Activated naive CD4-positive, alpha-beta T cell treated with anti-CD3 and anti-CD28 coated beads, Interleukin-2, amount 10 ng/mL, durations not matched to agents 7 days and 5 days (primary cell): ENCODE measurements at places on chromosomes 12 and 14.

DNA sequence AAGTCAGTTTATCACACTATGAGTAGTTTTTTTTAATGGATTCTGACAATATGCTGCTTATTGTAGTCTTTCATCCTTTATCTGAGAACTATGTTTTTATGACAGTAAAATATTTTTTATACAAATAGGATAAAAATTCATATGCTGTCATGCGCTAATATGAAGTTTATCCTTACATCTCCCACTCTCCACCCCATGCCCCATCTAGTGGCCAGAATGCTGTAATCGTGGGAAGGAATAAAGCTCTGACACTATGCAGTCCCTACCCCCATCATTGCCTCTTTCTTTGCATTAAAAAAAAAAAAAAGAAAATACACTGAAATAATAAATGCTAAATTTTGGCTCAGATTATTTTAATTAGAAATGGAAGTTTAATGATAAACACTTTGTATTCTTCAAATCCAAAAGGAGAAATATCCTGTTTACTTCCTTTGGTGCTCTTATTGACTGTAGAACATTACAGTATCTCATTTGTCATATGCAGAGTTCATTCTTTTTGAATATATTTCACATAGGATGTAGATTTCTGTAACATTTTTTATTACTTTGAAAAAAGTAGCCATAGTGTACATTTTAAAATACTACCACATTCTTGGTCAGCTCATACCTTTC lies 145.9 kb upstream of the SLCO1C1 start:
- no peak for DNase-seq

GRCh38 chr14:65993103-65993502 lies 493.1 kb upstream of the CCDC196 start:
- DNase-seq, result peak; percentile 46

- no peak for DNase-seq
These were observed 97.8 kb downstream of the PRKCH start for GRCh38 chr14:61419201-61419600.

GRCh38 chr12:27602516-27602915 lies 78.5 kb downstream of the PPFIBP1 start:
- DNase-seq, result no peak

DNA sequence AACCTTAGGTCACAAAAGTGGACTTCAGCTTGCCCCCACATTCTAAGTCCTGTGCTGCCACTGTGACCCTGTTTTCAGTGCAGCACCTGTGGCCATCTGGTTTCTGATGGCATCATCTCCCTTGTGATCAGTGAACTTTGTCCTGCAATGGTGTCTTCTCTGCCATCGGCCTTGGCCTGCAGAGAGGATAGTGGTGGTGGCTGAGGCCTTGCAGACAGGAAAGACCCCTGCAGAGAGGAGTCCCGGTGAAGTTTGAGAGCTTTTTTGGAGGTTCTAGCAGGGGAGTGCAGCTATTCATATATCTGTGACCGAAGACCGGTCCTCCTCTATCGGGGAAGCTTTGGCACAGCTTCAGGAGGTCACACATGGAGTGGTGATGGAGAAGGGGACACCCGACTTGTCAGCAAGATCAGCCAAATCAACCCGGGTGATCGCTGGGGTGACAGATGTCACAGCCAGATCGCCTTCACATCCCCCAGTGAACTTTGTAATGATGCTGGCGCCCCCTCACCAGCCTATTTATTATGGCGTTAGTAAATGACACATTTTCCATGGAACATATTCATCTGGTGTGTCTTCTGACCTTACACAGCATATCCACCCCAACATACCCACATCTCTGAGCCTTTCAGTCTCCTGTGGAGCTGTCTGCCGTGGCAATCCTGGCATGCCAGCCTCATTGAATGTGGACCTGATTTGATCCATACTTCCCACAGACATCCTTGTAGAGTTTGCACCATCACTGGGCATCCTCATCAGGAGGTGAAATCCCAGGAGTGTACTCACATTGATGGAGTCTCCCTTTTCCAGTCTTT lies 136.1 kb downstream of the PAPOLA start:
- no peak for DNase-seq

DNA sequence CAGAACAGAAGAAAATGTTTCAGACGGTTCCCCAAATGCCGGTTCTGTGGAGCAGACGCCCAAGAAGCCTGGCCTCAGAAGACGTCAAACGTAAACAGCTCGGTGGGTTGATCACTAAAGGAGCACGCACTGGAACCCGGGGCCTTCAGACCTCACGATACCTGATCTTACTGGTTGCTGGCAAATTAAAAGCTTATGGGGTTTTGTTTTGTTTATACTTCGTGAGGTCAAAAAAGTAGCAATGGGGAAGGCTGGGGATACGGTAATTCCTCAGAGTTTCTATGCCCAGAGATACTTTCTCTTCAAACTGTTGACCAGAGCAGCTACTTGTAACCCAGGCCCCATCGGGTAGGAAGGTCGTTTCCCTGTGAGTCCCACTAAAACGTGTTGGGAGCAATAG lies 1.7 kb downstream of the CDKN1B start:
- peak; percentile 58 for DNase-seq

- no peak for DNase-seq
These were observed 635 bp downstream of the LTA4H start for GRCh38 chr12:96034621-96035282.

DNA sequence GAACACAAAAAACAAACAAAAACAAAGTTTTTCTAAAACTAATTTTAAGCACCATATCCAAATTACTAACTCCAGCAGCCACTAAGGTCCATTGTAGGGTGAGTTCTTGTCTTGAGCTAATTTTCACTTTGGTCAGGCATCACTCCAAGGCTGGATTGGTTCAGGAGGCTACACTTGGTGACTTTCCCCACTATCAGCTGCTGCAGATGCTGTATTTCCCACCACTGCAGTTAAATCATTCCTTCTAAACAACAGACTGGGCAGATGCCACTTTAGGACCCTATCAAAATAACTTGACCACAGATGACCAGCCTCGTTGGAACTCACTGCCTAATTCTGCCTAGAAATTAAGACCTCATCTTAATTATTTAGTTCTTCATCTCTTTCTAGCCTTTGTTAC lies 140.5 kb downstream of the SLC16A7 start:
- no peak for DNase-seq

DNA sequence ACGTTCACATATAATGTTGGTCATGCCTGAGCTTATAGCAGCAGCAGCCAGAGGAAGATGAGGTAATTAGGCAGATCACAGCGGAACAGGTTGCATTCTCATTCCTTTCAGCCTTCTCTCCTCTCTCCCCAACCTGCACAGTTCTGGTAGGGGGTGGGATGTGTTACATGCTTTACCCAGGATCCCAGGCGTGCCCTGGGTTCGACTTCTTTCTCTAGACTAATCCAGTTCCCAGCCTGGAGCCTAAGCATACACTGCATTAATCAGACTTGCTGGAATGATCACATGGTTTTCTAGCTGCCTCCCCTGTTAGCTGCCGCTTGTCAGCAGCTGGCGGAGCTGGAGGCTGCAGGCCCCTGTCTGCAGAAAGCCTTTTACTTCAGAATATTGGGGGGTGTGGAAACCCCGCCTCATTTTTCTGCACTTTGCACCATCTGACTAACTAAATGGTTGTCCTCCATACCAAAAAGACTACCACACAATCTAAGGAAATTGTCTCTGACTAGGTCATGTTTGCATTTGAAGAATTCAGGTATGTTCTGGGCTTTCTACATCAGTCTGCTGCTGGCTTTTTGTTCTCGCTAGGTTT lies 46.0 kb upstream of the EVL start:
- no peak for DNase-seq

- no peak for DNase-seq
These were observed 13.3 kb downstream of the CCND2 start for GRCh38 chr12:4286771-4287317.

GRCh38 chr14:44396226-44396625 lies 110.9 kb downstream of the FSCB start:
- no peak for DNase-seq

DNA sequence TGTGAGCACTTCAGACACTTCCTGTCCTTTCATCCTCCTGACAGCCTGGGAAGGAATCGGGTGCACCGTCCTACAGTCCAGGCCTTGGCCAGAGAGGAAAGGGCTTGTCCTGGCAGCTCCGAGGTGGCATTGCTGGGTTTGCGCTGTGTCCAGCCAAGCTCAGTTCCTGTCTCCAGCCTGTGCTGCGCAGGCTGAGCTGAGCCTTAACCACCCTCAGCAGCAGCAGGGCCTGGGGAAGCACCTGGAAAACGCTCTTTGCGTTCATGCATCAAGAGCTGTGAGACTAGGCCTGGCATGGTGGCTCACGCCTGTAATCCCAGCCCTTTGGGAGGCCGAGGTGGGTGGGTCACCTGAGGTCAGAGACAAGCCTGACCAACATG lies 33.7 kb upstream of the EML1 start:
- no peak for DNase-seq

GRCh38 chr14:83309211-83309610 lies 1775.6 kb upstream of the SEL1L start:
- no peak for DNase-seq

GRCh38 chr12:90152897-90153624 lies 444.4 kb upstream of the ATP2B1 start:
- DNase-seq, result no peak

DNA sequence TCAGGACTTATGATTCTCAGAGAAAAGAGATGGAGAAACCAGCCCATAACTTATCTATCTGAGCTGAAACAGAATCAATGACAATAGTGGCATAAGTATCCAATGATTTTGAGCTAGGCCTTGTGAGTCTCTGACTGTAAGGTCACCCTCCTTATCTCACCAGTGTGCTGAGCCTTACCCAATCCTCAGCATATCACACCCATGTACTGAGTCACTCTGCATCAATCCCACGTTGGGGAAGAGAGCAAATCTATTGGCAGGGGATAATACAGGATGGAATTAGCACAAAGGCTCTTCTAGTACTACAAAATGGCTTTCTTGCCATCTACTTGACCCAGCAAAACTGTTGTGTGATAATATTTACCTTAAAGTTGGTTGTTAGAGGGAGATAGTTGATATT lies 997.8 kb downstream of the NRXN3 start:
- no peak for DNase-seq

DNA sequence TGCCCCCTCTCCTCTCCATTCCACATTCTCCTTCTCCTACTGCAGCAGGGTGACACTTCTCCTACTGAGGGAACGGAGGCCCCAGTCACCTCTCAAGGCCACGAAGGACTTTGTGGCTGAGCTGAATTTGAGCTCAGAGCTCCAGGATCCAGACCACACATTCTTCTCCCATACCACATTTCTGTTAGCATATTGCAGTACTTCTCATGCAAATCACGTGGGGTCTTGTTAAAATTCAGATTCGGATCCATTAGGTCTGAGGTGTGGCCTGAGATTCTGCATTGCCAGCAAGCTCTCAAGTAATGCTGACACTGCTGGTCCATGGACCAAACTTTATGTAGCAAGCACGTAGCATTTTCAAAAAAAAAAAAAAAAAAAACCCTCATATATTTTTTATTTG lies 9.6 kb upstream of the IFI27L2 start:
- no peak for DNase-seq

DNA sequence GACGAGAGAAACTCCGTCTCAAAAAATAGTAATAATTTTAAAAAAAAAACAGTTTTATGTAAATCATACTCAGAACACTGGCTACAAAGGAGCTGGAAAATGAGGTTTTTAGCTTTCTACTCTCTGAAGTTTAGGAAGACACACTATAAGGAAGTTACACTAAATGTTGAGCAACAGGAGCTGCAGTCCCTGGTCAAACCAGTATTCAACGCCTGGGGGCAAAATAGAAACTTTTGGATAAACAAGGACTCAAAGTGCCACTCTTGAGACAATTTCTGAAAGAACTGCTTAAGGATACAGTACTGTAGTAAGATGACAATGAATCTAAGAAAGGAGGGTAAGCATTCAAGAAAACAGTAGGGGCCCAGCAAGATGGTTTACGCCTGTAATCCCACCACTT lies 29.3 kb downstream of the ACTR6 start:
- DNase-seq, result no peak

GRCh38 chr14:94886931-94887330 lies 117.0 kb upstream of the GSC start:
- no peak for DNase-seq

- no peak for DNase-seq
These were observed 77.9 kb downstream of the SPTB start for GRCh38 chr14:64801800-64802199.

DNA sequence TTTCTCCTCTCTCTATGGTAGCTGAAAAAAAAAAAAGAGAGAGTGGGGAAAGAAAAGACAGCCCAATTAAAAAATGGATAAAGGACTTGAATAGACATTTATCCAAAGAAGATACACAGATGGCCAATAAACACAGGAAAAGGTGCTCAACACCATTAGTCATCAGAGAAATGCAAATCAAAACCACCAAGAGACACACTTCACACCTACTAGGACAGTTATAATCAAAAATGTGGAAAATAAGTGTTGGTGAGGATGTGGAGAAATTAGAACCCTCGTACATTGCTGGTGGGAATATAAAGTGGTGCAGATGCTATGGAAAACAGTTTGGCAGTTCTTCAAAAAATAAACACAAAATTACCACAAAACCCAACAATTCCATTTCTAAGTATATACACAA lies 172.4 kb upstream of the GRIN2B start:
- no peak for DNase-seq

DNA sequence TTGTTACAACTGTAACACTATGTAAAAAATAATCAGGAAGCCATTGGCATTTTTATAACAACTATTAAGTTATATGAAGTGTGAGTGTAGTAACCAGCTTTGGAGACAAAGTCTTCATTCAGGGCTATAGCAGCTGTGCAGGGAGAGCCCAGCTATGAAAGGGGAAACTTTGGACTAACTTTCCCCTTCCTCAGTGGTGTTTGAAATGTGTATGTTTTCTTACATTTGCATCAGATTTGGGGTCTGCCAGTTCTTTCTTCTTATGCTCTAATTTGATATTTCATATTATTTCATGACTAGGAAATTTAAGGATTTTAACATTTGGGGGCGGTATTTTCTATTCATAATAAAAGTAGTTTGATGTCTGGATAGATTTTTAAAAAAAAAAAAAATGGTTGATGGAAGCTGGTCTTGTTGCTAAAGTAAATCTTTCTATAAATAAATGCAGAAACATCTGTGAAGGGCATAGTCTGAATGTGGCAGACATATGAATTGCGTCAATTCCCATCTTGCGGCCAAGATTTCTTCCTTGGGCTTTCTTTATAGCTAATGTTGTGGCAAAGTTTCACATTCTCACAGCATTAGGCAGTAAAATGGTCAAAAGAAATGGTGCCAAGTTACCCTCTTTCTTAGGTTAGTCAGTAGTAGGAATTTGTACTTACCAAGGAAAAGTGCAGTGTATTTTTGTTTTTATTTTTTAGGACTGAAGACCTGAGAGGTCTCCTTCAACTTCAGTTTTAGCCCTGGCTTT lies 35.6 kb downstream of the RASSF8 start:
- no peak for DNase-seq

- no peak for DNase-seq
These were observed 399.8 kb upstream of the USP15 start for GRCh38 chr12:61860451-61860850.

DNA sequence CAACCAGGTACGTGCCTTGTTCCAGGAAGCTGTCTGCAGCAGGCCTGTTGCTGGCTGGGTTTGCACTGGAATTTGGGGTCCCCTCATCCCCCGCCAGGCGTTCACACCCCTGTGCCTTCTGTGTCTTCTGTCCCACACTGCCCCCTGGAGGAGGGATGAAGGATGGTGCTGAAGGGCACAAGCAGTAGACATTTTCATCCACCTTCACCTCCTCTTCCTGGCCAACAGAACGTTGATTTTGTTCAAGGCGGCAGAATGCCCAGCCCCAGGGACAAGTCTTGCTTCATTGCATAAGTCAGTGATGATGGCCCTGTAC lies 122.1 kb downstream of the CALM1 start:
- DNase-seq, result peak; percentile 70
